ENCODE measurements at places on chromosomes 16 and 17.

GRCh38 chr16:6837722-6838121 lies 494.9 kb upstream of the RBFOX1 start:
- no peak for DNase-seq

- DNase-seq = no peak
These were observed 32.6 kb downstream of the FOXL1 start for GRCh38 chr16:86610779-86611524.

- no peak for DNase-seq
These were observed 11.6 kb upstream of the DPEP1 start for GRCh38 chr16:89601906-89602272.

- peak; percentile 78 for DNase-seq
These were observed 13.2 kb upstream of the KLHDC4 start for GRCh38 chr16:87778830-87779579.

- peak; percentile 70 for DNase-seq
These were observed 263.8 kb downstream of the HS3ST3A1 start for GRCh38 chr17:13337864-13338371.

GRCh38 chr17:151886-152859 lies 14.8 kb downstream of the SCGB1C2 start:
- DNase-seq = no peak

GRCh38 chr16:349211-349610 lies 3.3 kb downstream of the AXIN1 start:
- DNase-seq = no peak

- peak; percentile 38 for DNase-seq
These were observed 186.0 kb downstream of the TANC2 start for GRCh38 chr17:63151941-63152523.

- no peak for DNase-seq
These were observed 137.4 kb upstream of the CHMP6 start for GRCh38 chr17:80854220-80854619.

DNA sequence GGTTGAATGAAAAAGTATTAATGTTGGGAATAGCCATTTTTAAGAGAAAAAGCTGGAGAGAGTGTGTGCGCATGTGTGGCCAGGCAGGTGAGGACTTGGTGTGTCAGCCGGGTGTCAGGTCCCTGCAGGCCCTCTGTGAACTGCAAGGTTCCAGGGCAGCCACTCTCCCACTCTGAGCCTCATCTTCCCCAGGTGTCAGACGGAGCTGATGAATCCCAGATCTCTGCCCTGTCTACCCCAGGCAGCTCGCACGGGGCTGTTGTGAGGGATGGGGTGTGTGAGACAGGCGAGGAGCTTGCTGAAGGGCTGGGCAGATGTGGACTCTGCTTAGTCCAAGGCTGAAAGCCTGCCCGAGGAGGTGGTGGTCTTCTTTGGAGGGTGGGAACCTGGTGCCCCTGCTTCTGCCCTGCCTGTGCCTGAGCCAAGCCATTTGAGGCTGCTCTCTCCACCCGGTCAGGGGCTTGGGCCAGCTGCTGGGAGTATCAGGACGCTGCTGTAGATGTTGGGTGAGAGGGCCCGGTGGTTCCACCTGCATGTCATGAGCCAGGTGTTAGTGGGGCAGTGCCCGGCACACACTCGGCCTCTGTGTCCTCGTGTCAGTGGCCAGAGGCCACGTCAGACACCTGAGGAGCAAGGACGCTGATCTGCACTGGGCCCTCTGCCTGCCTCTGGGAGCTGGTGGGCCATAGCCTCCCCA lies 122.4 kb downstream of the RAB11FIP4 start:
- DNase-seq = no peak

DNA sequence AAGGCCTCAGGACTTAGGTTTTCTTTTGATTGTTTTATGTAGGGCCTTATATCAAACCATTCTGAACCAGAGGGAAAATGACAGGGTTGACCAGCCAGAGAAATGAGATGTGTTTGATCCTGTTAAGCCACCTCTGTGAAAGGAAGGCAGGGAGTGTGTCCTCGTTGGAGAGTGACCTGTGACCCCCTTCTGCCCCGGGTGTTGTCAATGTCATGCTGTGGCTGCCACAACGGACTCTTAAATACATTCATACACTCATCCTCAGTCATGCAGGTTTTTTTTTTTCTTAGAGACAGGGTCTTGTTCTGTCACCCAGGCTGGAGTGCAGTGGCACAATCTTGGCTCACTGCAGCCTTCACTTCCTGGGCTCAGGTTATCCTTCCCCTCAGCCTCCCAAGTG lies 6.1 kb downstream of the MYCBPAP start:
- DNase-seq = no peak

DNA sequence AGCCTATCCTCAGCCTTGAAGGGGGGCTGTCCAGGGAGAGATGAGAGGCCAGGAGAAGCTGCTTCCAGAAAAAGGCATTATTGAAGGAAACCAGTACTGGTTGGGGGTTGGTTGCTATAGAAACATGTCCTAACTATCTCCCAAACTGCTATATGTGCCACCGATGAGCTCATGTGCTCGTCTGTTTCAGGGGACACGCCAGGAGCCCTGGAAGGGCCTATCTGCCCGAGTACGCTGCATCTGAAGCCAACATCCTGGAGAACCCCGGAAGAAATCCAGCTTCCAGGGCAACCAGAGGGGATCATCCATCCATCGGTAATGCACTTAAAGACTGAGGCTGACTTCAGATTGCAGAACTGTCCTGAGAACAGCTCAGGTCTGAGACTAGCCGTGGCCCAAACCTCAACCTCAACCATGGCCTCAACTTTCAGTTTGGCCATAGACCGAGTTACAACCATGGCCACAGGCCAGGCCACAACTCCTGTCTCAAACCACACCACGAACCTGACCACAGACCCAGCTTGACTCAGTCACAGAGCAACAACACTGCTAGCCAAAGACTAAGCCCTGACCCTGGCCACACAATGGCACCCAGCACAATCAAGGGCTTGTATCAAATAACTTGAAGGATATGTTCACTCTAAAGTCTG lies 10.2 kb downstream of the PITPNM3 start:
- DNase-seq = no peak

DNA sequence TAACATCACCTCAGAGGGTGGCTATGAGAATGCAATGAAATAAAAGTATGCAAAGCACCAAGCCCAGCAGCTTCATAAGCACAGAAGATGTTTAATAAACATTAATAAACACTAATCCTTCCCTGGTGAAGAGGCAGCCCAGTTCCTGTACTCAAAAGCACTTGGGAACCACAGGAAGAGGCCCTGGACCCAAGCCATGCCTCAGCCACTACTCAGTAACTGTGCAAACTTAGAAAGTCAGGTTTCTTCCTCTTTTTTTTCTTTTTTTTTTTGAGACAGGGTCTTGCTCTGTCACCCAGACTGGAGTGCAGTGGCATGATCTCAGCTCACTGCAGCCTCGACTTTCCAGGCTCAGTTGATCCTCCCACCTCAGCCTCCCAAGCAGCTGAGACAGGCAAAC lies 5.3 kb downstream of the ARHGAP17 start:
- no peak for DNase-seq

- DNase-seq = peak; percentile 12
These were observed 143.4 kb upstream of the HS3ST2 start for GRCh38 chr16:22670551-22671041.

DNA sequence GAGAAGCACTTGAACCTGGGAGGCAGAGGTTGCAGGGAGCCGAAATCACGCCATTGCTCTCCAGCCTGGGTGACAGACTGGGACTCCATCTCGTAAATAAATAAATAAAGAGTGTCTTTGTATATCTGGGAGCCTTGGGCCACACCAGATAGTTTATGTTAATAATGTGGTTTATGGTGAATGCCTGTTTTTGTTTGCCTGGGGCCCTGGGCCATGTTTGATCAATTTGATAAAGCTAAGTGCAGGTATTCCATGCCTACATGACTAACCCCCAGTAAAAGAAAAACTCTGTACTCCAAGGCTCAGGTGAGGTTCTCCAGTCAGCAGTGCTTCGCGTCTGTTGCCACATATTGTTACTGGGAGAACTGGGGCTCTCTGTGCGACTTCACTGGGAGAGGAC lies 15.1 kb downstream of the SCIMP start:
- DNase-seq = no peak

GRCh38 chr17:55424893-55425540 lies 3.4 kb upstream of the MMD start:
- no peak for DNase-seq

DNA sequence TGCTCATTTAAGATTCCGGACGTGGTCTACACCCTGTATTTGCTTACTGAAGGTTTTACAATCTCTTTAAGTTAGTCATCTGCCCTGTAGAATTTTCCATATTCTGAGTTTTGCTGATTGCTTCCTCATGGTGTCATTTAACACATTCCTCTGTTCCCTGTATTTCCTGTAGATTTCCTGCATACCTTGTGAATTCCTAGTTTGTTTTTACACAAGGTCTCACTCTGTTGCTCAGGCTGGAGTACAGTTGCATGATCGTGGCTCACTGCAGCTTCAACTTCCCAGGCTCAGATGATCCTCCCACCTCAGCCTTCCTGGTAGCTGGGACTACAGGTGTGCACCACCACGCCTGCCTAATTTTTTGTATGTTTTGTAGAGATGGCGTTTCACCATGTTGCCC lies 66.8 kb downstream of the CMIP start:
- DNase-seq = no peak

DNA sequence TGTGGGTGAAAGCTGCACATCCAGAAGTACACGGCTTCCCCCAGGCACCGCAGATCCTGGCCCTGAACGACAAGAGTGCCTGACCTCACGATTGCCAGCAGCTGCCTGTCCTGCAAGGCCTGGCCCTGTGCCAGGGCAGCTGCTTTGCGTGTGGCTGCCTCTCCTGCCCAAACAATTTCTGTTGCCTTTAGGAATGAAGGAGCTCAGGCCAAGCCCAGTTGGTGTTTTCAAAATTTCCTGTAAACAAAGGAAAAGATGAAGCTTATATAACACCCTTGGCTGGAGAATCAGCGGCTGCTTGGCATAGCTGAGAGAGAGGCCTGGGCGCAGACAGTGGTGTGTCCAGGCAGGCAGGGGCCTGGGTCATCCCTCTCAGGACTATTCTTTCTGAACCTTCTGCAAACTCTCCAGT lies 11.7 kb upstream of the SLC47A2 start:
- peak; percentile 46 for DNase-seq

GRCh38 chr17:863880-864279 lies 81.7 kb downstream of the MRM3 start:
- DNase-seq = no peak

DNA sequence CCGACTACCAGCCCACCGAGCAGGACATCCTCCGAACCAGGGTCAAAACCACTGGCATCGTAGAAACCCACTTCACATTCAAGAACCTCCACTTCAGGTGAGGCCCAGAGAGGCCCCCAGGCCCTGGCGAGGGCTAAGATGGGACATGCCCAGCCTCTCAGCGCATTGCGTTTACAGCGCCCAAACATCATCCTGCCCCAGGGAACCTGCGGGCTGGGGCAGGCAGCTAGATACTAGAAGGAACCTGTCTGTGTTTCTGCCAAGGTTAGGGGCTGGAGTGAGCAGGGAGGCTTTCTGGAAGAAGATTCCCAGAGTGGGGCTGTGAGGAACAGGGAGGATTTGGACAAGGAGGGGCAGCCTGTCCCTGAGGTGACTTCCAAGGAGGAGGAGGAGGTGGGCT lies 90.6 kb downstream of the AMFR start:
- no peak for DNase-seq

DNA sequence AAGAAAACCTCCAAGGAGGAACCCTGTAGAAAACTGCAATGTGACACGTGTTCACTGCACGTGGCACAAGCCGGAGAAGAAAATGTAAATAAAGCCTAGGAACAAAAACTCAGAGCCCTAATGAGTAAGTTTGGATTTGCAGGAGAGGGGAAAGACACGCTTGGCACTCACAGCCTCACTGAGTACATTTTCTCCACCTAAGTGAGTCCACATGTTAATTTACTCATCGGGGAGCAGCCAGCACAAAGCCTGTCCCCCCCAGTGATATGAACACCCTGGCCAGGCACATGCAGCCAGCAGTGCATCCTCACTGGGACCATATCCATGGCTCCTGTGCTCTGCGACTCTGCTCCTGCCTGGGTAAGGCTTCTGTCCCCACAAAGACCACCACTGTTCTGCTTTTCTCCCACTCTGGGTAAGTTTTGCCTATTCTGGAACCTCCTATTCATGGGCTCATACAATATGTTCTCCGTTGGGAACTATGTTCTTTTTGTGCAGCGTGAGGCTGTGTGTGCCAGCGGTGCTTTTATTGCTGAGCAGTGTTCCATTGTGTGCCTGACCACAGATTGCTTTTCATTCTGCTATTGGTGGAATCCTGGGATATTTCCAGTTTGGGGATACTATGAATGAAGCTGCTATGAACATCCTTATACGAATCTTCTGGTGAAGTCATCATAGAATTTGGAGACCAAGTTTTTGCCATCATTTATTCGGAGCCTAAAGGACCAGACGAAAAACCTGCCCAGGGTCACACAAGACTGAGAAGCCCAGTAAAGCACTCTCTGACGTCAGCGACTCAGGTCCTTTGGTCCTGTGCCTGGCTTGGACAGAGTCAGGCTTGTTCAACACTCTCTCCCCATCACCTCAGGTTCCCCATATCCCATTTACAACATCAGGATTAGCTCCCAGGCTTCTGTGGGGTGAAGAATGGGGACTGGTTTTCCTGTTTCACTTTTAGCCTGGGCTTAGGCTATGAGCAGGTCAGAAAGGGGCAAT lies 53.3 kb downstream of the RNF112 start:
- DNase-seq = no peak

DNA sequence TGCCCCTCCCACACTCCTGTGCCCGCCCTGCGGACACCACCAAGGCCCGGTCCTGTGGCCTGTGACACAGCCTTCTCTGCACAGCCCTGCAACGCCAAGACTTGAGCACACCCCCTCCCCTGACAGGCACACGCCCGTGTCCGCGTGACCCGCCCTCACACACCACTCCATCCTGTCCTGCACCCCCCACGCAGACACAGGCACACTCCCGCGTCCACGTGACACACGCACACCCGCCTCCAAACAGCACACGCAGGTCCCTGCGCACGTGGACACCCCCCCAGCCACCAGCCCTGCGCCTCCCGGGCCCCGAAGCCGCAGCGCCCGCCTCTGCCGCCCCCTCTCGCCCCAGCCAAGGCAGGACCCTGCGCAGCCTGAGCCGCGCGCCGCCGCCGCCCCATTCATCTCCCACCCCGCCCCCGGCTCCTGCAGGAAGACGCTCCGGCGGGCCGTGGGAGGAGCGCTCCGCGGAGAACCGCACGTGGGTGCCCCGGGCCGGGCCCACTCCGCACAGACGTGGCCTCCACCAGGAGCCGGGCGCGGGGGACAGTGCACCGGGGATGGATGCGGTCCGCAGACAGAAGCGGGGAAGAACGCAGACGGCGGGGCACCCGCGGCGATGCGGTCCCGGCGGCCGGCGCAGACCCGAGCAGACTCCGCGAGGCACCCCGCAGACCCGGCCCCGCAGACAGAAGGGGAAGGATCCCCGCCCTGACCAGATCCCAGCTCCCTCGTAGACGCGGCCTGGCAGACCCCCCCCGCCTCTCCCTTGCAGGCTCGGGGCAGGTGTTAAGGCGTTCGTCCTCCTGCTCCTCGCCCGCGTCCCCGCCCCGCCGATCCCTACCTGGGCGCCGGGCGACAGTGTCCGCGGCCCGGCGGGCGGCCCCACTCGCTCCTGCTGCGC lies 506 bp downstream of the CAMKK1 start:
- DNase-seq = no peak

- no peak for DNase-seq
These were observed 50.1 kb downstream of the LMF1 start for GRCh38 chr16:920717-921116.

Measured in NCI-H1092 treated with DMSO at 0.1 percent for 48 hours (cell line).